ENCODE measurements at places on chromosomes 2 and 18. TPM values are rescaled to one million over a fixed set of nuclear protein-coding genes. Genes with fewer than 3 reads are reported as not detected.

The STAT4 gene
- 0.53 TPM for total RNA-seq

DNA sequence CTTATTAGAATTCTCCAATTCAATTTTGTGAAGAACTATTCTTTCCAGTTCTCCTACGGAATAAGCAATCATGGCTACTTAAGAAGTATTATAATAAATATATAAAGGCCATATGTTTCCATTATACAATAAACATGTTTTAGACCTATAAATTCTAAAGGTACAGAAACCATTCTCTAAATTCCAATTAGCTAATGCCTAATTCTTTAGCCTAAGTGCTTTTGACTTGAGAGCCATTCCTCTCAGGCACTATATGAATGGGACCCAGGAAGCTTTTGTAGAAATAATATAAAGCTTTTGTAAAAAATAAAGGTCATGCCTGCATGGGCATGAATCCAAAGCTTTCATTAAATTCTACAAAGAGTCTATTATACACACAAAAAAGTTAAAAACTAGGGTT, 161.0 kb upstream of the UNC80 start:
- H3K27me3 ChIP-seq: no peaks in the 10 kb centered on the region
- H3K4me3 ChIP-seq: no peak overlapping the region
- H3K27ac ChIP-seq: no peak overlapping the region

The ASIC4 gene
- not detected for total RNA-seq

- no peaks in the 10 kb centered on the region for H3K36me3 ChIP-seq
- no peak for DNase-seq
- H3K27ac ChIP-seq: no peak overlapping the region
- H3K4me1 ChIP-seq: no peaks in the 10 kb centered on the region
- no peak overlapping the region for H3K4me3 ChIP-seq
Measured at GRCh38 chr2:170703776-170704476, 11.2 kb upstream of the SP5 start.

The TMEM178A gene
- total RNA-seq: 1.0 TPM

GRCh38 chr2:214989187-214989586, 149.2 kb downstream of the ABCA12 start:
- no peak for DNase-seq
- H3K36me3 ChIP-seq: no peaks in the 10 kb centered on the region
- no peak overlapping the region for H3K27ac ChIP-seq
- H3K4me3 ChIP-seq: no peak overlapping the region
- no peaks in the 10 kb centered on the region for H3K27me3 ChIP-seq
- H3K4me1 ChIP-seq: no peaks in the 10 kb centered on the region

GRCh38 chr2:120963997-120964705, 228.5 kb downstream of the GLI2 start:
- H3K4me1 ChIP-seq: no peaks in the 10 kb centered on the region
- H3K4me3 ChIP-seq: no peak overlapping the region
- H3K27ac ChIP-seq: no peak overlapping the region
- no peaks in the 10 kb centered on the region for H3K27me3 ChIP-seq
- H3K36me3 ChIP-seq: no peaks in the 10 kb centered on the region
- no peak for DNase-seq

- no peak overlapping the region for H3K27ac ChIP-seq
- H3K36me3 ChIP-seq: no peaks in the 10 kb centered on the region
- H3K4me1 ChIP-seq: no peaks in the 10 kb centered on the region
- DNase-seq: no peak
Measured at GRCh38 chr2:60980071-60980815, 37.3 kb upstream of the PEX13 start.

The CHRNG gene
- total RNA-seq: 94.1 TPM

- no peak overlapping the region for H3K27ac ChIP-seq
- no peaks in the 10 kb centered on the region for H3K4me1 ChIP-seq
- no peaks in the 10 kb centered on the region for H3K27me3 ChIP-seq
Measured at GRCh38 chr18:3329872-3330271, 67.9 kb downstream of the MYL12B start.

- no peak for DNase-seq
- no peak overlapping the region for H3K4me3 ChIP-seq
- no peaks in the 10 kb centered on the region for H3K4me1 ChIP-seq
- no peaks in the 10 kb centered on the region for H3K36me3 ChIP-seq
Measured at GRCh38 chr2:45207101-45207500, 197.8 kb upstream of the SIX2 start.

- no peak overlapping the region for H3K27ac ChIP-seq
- no peak for DNase-seq
- no peak overlapping the region for H3K4me3 ChIP-seq
- H3K36me3 ChIP-seq: no peaks in the 10 kb centered on the region
- H3K4me1 ChIP-seq: no peaks in the 10 kb centered on the region
Measured at GRCh38 chr18:70981400-70982140, 692.7 kb downstream of the SOCS6 start.

GRCh38 chr2:153519257-153519875, 40.8 kb upstream of the RPRM start:
- no peak overlapping the region for H3K27ac ChIP-seq
- peaks cover 5% of the 10 kb centered on the region for H3K27me3 ChIP-seq
- H3K4me1 ChIP-seq: no peaks in the 10 kb centered on the region
- no peak overlapping the region for H3K4me3 ChIP-seq
- no peaks in the 10 kb centered on the region for H3K36me3 ChIP-seq

The FAP gene
- 7.5 TPM for total RNA-seq

The PRKAG3 gene
- 49.6 TPM for total RNA-seq

- no peak overlapping the region for H3K4me3 ChIP-seq
- DNase-seq: no peak
- H3K4me1 ChIP-seq: peaks cover 11% of the 10 kb centered on the region
- no peaks in the 10 kb centered on the region for H3K27me3 ChIP-seq
Measured at GRCh38 chr2:30165050-30165520, 18.3 kb downstream of the YPEL5 start.

The CCDC88A gene
- total RNA-seq: 21.4 TPM
